ENCODE measurements at places on chromosomes 11 and 22.

GRCh38 chr22:19913337-19913936, 28.1 kb upstream of the COMT start:
- DNase-seq = no peak

DNA sequence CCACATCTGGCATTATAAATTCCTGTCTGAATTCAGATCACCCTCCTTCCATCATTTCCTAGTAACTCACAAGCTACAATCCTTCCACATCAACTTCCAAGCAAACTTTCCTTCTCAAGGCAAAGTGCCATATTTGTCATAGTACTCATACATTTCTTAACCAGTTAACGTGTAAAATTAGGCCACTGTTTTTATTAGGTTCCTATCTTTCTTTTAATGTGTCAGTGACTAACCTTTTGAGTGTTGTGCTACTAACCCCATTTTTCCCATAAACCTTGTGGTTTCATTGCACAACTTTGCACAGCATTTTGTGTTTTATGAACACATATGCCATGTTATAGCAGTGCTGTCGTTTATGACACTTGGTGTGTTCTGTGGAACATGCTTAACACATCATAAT, 90.1 kb downstream of the KIF18A start:
- DNase-seq = no peak

DNA sequence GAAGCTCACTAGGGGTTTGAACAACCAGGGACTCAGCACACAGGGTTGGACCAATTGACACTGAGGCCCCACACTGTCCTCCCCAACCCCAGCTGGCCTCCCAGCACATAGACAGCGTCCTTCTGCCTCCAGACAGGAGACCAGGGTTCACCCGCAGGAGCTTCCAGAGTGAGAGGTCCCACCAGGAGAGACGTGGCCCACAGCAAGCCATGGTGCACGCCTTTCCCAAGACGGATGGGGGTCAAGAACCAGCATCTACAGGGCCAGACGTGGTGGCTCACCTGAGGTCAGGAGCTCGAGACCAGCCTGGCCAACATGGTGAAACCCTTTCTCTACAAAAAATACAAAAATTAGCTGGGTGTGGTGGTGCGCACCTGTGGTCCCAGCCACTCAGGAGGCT, 12.1 kb upstream of the SIGIRR start:
- DNase-seq = no peak

DNA sequence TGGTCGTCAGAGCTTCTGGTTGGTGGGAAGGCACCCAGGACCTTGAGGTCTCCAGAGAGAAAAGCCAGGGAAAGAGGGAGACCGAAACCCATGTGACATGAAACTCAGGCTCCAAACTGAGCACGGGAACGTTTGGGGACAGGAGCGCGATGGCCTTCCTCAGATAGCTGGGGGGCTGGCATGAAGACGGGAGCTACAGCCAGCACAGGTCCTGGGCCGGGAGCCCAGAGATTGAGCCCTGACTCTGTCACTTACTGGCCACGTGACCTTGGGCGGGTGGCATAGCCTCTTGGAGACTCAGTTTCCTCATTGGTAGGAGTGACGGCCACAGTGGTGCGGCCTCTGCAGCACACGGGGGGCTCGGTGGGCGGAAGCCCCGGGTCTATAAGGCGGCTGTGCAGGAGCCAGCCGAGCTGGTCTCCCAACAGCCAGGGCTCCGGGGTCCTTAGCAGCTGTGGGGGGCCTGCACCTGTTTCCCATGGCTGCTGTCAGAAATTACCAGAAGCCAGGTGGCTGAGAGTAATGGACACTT, 36.4 kb upstream of the PPP6R3 start:
- DNase-seq = no peak

DNA sequence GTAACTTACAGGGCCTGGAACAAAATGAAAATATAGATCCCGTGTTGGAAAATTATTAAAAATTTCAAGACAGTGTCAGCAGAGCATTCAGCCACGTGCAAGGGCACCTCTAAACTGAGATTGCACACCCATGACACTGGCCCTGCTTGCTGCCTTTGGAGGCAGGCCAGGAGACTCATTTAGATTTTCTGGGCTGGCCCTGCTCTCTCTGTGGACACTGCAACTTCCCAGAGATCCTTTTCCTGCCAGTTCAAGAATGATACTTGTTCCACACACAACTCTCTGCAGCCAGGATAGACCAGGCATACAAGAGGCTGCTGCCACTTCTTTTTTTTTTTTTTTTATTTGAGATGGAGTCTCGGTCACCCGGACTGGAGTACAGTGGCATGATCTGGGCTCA, 56.7 kb upstream of the PTPRJ start:
- no peak for DNase-seq

DNA sequence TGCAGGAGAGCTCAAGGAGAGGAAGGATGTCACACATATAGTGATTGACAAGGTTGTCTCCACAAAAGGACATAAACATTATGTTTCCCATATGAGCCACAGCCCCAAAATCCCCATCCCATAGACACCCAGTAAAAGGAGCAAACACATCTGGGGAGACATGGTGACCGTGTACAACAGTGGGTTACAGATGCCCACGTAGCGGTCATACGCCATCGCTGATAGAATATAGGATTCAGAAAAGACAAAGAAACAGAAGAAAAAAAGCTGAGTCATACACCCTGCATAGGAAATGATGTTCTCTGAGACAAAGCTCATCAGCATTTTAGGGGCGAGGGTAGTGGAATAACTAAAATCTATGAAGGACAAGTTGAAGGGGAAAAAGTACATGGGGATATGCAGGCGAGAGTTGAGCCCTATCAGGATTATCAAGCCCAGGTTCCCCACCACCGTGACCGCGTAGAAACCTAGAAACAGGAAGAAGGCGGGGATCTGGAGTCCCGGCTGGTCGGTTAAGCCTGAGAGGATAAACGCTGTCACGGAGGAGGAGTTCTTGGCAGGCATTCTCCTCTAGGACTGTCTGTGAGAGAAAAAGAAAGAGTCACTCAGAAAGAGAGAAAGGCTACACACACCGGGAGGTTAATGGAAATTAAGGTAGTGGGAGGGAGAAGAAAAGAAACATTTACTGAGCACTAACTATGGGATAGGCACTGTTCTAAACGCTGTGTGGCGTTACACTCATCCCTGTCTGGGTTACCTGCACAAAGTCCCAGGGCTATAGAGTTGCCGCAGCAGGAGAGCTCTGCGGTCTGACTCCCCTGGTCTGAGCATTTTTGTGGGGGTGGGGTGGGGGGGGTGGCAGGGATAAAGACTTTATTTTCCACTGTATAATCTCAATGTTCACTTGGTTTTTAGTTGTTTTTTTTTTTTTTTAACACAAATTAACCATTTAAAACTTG, 36.1 kb upstream of the OR8B8 start:
- peak; percentile 19 for DNase-seq

DNA sequence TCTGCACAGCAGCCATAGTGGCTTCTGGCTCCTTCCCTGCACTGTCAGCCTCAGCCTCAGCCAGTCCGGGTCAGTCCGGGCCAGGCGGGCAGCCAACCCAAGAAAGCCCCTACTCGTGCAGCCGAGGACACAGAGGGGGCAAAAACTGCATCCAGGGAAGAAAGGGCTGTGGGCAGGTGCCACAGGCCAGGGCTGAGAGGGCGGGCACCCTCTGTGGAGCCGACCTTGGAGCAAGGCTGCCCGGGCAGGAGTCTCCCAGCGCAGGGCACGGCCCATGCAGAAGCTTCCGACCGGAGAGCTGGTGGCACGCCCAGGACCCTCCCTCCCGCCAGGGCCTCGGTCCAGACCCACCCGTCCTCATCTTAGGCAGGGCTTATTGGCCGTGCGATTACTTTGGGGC, 10.5 kb upstream of the TH start:
- DNase-seq = no peak

- no peak for DNase-seq
Observed at GRCh38 chr22:37996079-37996478, 11.7 kb upstream of the SOX10 start.

- DNase-seq = peak; percentile 4
Observed at GRCh38 chr11:18171377-18172000, 1.1 kb upstream of the MRGPRX4 start.

- no peak for DNase-seq
Observed at GRCh38 chr11:59962107-59962482, 1.7 kb upstream of the OOSP4A start.

DNA sequence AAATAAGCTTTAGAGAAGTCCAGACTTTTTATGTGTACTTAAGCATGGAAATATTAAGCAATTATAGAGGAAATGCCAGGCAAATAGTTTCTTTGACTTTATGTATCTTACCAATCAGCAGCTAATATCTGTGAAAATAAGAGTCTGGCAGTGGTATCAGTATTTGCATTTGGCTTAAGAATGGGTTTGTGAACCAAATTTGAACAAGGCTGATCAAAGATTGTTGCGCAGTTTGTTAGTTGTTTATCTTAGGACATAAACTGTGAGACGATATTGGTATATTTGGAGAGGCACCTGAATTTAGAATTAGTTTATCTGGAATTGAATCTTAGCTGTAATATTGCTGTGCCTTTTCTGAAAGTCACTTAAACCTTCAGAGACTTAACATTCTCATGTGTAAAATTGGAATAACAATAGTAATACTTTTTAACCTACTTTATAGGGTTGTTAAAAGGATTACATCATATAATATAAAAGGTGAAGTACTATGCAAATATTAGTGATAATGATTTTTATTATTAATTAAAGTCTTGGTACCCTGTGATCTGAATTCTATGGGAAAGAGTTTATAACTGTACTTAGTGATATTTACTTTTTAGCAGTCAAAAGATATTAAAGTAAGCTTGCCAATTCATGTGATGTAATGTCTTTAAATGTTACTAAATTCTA, 66.4 kb downstream of the DYNC2H1 start:
- no peak for DNase-seq

- DNase-seq = no peak
Observed at GRCh38 chr11:117770061-117770460, 27.0 kb downstream of the DSCAML1 start.

DNA sequence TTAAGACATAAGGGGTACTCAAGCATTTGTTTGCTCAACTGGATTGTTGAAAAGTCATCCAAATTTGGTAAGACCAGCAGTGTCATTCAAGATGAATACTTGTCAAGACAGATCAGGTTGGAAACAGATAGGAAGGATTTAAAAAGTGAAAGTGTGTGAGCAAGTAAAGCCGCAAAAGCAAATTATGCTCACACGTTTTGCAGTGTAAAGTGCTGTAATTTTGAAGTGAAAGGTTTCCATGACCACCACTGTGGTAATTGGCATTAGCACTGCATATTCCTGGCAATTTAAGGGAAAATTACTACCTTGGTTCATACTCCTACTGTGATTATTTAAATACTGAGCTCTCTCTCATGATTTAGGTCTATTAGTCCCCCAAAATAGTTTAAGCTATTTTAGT, 704.1 kb upstream of the CCDC179 start:
- no peak for DNase-seq

DNA sequence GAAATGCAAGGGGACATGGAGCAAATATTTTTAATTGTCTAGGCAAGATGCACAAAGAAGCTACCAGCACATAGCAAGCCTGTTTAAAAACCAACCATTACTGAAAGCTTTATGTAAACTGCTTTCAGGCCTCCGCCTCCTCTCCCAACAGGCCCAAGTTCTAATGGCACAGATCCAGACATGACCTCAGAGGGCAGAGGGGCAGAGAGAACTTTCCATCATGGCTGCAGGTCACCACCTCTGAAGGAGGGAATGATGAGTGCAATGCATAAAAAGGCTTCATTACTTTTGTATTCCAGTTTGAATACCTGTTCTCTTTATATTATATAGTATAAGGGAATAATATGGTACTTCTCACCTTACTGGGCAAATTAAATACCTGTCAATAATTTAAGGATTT, 15.2 kb downstream of the DDX17 start:
- DNase-seq = no peak

DNA sequence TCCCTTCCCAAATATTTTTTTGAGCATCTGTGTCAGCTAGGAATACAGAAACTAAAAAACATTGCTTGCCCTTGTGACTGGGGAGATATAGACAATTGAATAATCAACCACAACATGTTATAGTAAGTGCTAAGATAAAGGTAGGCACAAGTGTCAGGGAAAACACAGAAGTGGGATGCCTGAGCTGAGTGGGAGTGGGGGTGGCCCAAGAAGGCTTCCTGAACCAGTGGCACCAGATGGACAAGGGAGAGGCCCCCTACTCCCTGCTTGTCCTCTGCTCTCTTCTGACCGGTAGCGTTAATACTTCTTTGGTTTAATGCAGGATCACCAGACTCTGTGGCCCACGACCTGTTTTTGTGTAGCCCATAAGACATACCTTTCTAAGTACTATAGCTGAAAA, 48.8 kb downstream of the PACS1 start:
- DNase-seq = no peak

- DNase-seq = no peak
Observed at GRCh38 chr11:45605051-45605450, 60.4 kb downstream of the CHST1 start.

- DNase-seq = no peak
Observed at GRCh38 chr22:28629420-28630176, 50.0 kb downstream of the TTC28 start.

GRCh38 chr11:2367266-2368160, 9.6 kb upstream of the CD81 start:
- DNase-seq = no peak

- DNase-seq = no peak
Observed at GRCh38 chr11:70303070-70303469, 32.6 kb downstream of the PPFIA1 start.

DNA sequence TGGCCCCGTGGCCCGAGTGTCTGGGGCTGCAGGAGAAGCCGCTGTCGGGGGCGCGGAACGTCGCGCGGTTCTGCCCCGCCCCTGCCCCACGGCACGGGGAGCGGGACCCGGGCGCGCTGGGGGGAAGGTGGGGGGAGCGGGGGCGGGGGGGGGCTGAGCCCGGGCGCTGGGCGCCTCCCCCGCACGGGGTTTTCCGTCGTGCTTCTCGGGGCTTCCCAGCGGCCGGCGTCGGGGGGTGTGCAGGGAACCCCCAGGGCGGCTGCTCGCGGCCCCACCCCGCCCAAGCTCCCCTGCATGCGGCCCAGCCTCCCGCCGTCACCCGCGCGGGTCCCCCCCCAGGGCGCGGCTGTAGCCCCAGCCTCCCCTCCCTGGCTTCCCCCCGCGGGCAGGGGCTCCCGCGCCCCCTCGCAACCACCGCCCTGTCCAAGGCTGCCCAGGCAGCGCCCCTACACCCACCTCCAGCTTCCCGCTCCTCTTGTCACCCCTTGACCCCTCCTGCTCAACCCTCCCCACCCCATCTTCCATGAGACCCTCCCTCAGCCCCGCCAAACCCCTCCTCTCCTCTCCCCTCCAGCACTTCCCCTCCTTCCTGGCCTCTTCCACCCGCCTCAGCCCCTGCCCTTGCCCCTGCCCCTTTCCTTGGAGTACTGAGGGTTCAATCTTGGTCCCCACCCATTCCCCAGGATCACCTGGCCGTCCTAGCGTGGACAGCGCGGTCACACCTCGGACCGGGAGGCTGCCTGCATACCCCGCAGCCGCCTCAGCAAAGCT, 1.7 kb downstream of the IL17REL start:
- peak; percentile 35 for DNase-seq

- no peak for DNase-seq
Observed at GRCh38 chr11:110992481-110992880, 253.0 kb upstream of the POU2AF2 start.

- no peak for DNase-seq
Observed at GRCh38 chr11:59259867-59260475, 47.2 kb upstream of the MPEG1 start.
